ENCODE measurements at places on chromosomes 12 and 14.
A peak's percentile ranks its signal among the peaks of the same experiment; 100 is the strongest.

DNA sequence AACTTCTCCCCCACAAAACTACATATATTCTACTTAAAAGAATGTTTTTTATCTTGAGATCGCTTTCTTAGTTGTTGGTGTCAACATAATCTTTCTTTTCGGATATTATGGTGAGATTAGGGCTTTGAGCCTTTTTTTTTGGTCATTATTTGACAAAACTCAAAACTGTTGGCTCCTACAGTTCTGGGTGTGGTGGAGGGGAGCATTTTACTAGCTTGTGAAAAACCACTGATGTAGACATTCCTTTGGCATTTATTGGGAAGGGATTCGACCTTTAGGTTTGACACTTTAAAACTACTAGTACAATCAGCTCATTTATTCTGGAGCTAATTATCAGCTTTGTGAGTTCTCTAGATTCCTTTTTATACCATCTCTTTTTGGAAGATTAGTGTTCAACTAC, 24.4 kb downstream of the MSRB3 start:
- no peak for DNase-seq

GRCh38 chr12:106308121-106308520, 5.6 kb downstream of the TCP11L2 start:
- no peak for DNase-seq

GRCh38 chr14:36313206-36313605, 7.2 kb downstream of the MBIP start:
- DNase-seq, result peak; percentile 51

DNA sequence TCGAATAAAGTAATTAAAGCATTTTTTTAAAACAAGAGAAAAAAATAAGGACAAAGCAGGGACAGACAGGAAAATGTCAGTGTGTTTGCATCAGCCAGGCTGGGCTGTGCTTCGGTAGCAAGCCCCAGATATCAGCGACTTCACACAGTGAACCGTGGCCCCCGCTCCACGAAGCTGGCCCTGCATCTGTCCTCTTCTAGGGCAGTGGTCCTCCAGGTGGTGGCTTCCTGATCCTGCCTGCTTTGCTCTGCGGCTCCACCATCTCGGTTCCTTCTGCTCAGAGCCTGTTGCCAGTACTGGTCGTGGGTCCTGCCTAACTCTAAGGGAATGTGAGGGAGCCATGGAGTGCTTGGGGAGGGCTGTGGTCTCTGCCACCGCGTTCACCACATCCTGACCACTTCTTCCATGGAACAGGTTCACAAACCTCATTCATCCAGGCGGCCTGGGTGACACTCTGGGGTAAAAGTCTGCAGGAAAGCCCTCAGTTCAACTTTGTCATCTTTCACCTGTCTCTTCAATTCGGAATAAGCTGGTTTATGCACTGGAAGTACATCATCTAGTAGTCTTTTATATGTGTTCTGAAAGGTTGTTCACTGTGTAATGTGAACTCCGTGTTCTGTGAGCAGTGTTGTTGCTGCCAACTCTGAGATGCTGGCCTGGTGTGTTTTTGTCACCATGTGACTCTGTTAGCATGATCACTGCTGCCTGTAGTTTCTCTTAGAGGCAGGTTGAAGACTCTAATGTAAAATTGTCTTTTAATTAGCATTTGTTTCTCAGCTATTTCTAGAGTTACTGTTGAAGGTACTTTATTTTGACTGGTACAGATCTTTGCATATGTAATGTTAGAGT, 47.9 kb downstream of the ANKRD9 start:
- DNase-seq, result no peak

DNA sequence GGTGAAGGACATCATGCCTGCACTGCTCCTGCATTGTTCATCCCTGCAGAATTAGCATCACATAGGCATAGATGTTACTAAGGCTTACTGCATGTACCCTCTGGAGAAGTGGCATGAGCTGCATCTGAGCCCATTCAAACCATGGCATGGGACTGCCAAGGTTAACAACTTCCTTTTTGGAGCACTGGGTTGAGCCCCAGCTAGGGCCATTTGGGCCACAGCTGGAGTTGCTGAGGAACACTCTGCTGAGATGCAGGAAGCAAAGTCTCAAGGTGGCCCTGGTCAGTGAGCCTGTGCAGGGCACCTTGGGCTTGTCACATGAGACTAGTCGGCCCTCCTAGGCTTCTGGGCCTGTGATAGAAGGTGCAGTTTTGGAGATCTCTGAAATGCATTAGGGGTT, 511.2 kb downstream of the C12orf50 start:
- no peak for DNase-seq

GRCh38 chr12:89244536-89244935, 107.8 kb downstream of the DUSP6 start:
- no peak for DNase-seq

DNA sequence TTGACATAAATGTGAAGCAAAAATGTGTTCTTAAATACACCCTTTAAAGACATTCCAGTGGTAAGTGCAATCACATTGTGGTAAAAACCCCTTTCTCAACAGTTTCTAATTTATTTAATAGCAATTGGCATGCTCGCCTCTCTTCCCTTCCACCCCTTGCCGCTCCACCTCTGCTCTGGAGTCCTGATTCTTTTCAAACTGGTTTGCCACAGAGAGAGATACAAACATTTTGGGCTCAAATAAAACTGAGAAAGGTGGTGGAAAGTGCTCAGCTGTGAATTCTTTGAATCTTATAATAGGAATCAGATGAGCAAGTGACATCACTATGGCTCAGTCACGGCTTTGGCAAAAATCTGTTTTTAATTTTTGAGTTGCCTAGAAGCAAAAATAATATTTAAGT, 993.9 kb downstream of the GALC start:
- no peak for DNase-seq

- DNase-seq, result no peak
These were observed 58.8 kb upstream of the FBRSL1 start for GRCh38 chr12:132430838-132431774.

GRCh38 chr12:116152268-116152667, 125.2 kb downstream of the MED13L start:
- DNase-seq, result no peak

GRCh38 chr14:61704554-61704953, 9.2 kb downstream of the HIF1A start:
- no peak for DNase-seq

- DNase-seq, result no peak
These were observed 4.5 kb downstream of the MYO1H start for GRCh38 chr12:109352184-109352583.

DNA sequence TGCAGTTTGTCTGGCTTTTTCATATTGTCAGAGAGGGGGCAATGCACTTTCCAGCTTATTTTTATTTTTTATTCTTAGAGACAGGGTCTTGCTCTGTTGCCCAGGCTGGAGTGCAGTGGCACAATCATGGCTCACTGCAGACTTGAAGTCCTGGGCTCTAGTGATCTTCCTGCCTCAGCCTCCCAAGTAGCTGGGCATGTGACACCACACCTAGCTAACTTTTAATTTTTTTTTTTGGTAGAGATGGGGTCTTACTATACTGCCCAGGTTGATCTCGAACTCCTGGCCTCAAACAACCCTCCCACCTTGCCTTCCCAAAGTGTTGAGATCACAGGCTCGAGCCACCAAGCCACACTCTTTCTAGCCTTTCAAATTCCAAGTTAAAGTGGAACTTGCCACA, 3.9 kb upstream of the A2ML1 start:
- DNase-seq, result no peak

DNA sequence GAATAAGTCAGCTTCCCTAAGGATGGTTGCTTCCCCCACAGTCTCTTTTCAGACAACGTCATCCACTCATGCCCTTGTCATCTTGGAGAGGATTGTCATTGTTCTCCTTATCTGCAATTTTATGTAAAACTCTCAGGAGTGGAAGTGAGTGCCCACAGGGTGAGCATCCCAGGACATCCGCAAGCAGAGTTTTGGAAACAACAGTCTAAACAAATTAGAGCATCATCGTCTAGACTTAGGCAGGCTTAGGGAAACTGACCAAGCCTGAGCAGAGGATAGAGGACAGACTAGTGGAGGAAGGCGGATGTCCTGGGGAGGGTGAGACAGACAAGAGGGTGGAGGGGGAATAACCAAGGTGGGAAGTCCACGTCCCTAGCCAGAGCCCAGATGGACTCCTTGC, 63.7 kb upstream of the BDKRB2 start:
- no peak for DNase-seq

DNA sequence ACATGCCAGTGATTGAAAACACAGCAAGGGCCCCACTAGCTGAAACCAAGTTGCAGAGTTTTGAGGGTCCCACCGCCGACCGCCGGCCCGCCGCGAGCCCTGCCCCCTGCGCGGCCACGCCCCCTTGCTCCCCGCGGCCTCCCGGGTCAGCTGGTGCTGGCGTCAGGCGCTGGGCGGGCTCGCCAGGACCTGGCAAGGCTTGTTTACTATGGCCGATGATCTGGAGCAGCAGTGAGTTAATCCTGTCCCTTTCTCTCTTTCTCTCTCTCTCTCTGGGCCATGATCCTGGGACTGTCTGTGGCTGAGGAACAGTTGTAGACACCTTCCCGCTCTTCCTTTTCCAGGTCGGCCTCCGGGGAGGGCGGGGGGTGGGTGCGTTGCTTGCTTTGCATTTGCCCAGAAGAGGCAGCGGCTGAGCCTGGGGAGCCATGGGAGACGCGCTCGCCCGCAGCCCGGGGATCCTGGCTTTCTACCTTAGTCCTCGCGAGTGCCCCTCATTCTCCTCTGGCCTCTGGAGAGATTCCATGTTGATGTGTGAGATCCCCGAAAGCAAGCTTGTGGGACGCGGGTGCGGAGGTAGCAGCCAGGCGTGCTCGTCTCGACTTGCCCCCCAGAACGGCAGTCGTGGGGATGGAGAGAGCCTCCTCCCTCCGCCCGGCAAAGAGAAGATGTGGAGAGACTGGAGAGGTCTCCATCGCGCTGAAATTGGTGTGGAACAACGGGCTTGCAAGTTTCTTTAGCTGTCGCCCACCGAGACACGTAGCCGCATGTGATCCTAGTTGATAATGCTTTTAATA, at the start of gene ABHD4:
Gene ABHD4, plus strand, starts transcription at position 202 of the 797 bp plus-strand sequence. Its CDS starts 7 bp downstream, at position 209.
- DNase-seq, result peak; percentile 73

- DNase-seq, result no peak
These were observed 117.3 kb downstream of the NEDD1 start for GRCh38 chr12:97024393-97024792.

DNA sequence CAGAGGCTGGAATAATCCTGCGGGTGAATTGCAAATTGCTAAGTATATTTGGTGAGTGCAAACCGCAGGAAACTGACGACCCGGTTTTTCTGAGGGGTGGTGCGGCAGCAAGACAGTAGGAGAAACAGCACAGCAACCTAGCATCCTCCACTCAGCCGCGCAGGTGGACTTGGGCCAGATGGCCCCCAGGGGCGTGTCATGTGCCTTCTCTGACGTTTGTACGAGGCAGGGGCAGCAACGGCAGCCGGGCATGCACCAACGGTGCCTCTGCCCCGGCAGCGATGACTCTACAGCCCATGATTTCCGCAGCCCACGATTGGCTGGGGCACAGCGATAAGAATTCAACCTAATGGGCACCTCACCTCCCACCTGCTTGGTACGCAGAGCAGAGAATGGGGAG, 11.1 kb upstream of the CLEC2A start:
- no peak for DNase-seq

DNA sequence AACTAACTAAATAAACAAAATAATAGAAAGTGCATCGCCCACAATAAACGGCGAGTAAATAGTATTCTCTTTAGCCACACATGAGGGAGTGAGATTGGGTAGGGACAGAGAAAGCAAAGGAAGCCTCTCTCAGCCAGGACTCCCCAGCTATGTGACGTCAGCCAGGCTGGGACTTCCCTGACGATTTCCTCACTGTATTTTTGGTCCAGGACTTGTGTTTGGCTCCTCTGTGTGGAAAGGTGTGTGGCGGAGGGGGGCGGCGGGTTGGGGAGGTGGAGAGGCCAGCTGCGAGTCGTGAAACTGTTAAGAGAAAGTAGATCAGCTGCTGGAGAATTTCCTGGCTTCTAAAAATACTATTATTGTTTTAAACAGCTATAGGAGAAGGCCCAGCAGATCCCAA, 1124.6 kb downstream of the AACS start:
- DNase-seq, result no peak

- DNase-seq, result no peak
These were observed 11.6 kb downstream of the WNT5B start for GRCh38 chr12:1640328-1641234.

DNA sequence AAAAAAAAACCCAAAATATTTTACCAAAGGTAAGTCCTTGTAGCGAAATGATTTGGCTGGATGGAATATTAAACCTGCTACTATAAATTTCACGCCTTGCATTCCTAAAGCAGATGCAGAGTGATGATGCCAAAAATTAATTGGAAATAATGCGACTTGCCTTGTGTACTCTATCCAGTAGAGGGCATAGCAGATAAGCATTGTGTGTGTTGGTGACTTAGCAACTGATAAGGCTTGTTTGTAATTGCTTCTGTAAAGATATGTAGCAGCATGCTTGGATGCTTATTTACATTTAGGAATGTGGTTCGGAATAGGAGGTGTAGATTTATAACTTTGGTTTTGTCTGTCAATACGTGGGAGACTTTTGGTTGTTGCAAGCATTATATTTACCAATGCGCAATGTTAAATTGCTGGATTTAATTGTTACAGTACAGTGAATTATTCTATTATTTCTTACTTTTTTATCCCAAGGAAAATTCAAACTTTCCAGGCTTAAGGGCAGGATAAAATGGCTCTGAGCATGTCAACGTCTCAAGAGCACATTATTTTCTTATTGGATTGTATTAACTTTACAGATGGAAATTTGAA, 80.5 kb downstream of the TMEM260 start:
- DNase-seq, result peak; percentile 37

DNA sequence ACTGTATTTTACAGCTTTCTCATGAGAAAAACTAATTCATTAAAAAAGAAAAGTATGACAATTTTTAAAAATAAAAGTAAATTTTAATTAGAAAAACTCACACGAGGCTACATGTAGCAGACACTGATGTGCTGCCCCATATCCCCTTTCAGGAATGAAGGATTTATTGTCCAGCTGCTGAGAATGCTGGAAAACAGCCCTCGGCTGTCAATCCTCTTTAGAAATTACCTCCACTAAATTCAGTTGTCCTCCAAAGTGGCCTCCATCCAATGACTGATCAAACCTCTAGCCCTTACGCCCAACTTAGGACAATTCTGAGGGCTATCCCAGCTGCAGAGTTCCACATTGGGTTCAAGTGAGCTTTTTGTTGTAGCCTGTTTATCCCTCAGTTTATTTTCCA, 29.8 kb upstream of the AP4S1 start:
- DNase-seq, result no peak

GRCh38 chr12:98572010-98572409, 21.5 kb upstream of the SLC25A3 start:
- DNase-seq, result no peak

DNA sequence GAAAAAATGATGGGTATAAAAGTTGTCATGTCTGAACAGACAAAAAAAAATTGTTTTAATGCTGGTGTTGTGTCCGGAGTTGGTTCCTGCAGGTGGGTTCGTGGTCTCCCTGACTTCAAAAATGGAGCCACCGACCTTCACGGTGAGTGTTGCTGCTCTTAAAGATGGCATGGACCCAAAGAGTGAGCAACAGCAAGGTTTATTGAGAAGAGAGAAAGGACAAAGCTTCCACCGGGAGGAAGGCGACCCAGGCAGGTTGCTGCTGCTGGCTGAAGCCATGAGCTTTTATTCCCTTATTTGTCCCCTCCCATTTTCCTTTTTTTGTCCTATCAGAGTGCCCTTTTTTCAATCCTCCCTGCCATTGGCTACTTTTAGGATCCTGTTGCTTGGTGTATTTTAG, at the start of gene TAS2R31:
Gene TAS2R31, minus strand, starts transcription at position 101 of the 400 bp plus-strand sequence. Its CDS starts 72 bp downstream, at position 29.
- no peak for DNase-seq

All from neuronal stem cell (in vitro differentiated cells).